ENCODE measurements at places on chromosomes 2 and 18.
A peak's percentile ranks its signal among the peaks of the same experiment; 100 is the strongest.

- no peak for DNase-seq
These were observed 133.6 kb upstream of the MC4R start for GRCh38 chr18:60506190-60506589.

- no peak for DNase-seq
These were observed 36.1 kb upstream of the NDUFV2 start for GRCh38 chr18:9066358-9066757.

GRCh38 chr18:57325491-57326166 is 26.7 kb upstream of the ST8SIA3 start:
- DNase-seq = no peak

- no peak for DNase-seq
These were observed 22.0 kb downstream of the TNFRSF11A start for GRCh38 chr18:62347089-62347506.

DNA sequence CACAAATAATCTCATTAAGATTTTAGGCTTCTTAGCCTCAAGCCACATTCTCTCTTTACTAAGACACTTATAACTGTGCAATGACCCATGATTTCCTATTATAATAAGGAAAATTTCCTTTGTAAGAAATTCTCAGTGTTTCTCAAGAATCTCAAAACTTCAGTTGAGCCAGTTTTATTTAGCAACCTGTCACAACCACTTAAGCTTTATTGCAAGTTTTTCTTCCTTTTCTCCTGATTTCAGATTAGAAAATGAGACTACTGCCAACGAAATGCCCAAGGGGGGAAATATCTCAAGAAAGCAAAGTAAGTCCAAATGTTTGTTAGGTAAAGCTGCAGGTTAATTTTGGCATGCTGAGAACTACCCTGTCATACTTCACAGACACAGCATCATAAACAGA is 178.5 kb downstream of the THADA start:
- no peak for DNase-seq

- no peak for DNase-seq
These were observed 119.8 kb downstream of the EIPR1 start for GRCh38 chr2:3257826-3258225.

- no peak for DNase-seq
These were observed 294.2 kb downstream of the FIGN start for GRCh38 chr2:163441603-163442002.

GRCh38 chr2:132811148-132811915 is 141.3 kb upstream of the LYPD1 start:
- no peak for DNase-seq

- no peak for DNase-seq
These were observed 61.4 kb upstream of the CCDC195 start for GRCh38 chr2:224777559-224777930.

DNA sequence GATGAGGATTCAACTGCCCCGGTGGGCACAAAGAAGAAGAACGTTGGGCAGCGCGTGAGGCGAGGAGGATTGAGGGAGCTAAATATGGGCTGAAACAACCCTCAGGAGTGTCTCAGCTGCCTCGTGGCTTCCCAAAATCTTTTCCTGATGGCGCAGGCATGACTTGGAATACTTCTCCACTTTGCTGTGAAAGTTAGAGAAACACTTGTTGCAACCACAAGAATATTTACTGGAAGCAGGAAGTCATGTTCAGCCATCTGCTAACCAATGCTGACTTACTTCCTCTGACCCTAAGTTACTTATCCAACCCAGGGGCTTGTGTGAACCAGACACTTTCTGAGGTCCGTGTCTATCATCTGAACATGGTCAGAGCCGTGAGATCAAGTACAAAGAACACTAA is 148.8 kb downstream of the ARL4C start:
- DNase-seq = no peak

GRCh38 chr18:26771524-26771923 is 94.0 kb downstream of the AQP4 start:
- no peak for DNase-seq

DNA sequence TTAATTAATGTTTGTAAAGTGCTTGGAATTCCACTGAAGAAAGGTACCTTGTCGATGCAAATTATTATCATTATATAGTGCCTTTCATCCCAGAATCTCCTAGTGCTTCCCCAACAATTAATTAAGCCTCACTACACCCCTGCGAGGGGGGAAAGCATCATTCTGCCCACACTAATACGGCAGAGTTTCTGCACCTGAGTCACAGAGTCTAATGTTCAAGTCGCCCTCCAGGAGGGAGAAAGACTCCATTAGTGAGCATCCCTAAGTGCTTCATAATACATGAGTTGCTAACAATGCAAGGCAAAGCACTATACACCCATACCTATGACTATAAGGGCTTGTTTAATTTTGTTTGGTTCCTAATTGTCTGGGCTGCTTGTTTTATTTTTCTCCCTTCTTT is 25.4 kb upstream of the NRP2 start:
- no peak for DNase-seq

GRCh38 chr18:56152551-56153310 is 485.7 kb downstream of the TXNL1 start:
- DNase-seq = no peak

DNA sequence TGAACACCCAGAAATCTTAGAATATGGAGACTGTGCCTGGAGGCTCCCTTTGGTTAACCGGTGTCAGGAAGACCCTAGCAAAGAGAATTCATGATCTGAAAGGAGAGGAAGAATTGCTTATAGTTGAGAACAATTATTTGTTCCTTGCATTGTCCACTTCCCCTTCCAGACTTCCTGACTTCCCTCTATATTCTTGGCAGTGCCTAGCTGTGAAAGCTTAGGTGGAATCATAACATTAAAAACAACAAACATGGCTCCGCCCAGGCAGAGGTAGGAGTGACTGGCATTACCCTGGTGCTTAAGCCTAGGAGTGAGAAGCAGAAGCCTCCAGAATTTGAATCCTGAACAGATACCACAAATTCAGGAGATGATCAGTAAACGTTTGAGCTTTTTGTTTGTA is 1.9 kb downstream of the TTL start:
- no peak for DNase-seq

- DNase-seq = no peak
These were observed 21.5 kb upstream of the MFSD2B start for GRCh38 chr2:23988371-23988770.

DNA sequence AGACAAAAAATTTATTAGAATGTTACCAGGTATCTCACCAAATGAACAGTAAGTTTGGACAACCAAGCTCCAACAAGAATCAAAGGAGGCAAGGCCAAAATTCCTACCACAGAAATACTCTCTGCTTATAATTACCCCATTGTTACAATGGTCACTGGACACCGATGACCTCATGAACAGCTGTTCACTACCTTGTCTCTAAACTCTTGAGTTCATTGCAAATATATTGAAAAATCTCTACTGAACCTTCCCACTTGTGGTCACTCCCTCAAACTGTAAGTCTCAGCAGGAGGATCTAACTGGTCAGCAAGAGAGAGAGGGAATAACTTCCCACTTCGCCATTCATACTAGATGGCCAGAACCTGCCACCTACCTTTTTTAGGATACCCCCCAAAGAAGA is 50.0 kb downstream of the ERBB4 start:
- DNase-seq = no peak

DNA sequence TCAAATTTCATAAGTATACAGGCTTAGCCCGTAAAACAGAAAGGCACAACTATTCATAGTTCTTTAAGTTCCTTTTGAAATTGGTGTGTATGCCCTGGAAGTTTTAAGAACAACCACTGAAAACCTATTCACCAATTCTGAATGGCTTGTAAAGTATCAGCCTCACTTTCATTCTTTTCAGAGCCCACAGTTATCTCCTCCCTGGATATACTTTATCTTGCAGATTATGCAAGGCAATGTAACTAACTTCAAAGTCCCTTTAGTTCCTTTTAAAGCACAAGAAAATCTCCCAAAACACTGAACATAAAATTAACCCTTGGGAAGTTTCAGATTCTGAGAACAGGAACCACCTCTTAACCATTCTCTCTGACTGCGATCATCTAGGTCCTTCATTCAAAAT is 1.1 kb downstream of the STRN start:
- DNase-seq = no peak

GRCh38 chr2:134852518-134852917 is 14.1 kb downstream of the ACMSD start:
- no peak for DNase-seq

GRCh38 chr2:37323781-37324535 is 675 bp downstream of the PRKD3 start:
- peak; percentile 13 for DNase-seq

DNA sequence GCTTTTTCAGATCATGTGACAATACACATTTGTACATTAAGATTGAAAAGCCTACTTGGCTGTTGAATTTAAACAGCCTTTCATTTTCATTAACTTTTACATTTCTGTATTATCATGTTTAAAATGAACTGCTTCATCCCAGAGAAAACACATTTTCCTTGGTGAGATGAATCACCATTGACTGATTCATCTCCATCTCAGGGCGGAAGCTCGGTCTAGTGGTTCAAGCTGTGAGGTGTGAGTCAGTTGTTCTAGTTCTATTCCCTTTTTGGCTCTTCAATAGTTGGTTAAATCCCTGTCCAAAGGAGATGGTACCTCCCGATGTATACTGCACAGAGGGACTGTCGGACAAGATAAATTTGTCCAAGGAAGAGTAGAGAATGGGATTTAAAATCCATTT is 189.7 kb downstream of the ADCYAP1 start:
- no peak for DNase-seq

DNA sequence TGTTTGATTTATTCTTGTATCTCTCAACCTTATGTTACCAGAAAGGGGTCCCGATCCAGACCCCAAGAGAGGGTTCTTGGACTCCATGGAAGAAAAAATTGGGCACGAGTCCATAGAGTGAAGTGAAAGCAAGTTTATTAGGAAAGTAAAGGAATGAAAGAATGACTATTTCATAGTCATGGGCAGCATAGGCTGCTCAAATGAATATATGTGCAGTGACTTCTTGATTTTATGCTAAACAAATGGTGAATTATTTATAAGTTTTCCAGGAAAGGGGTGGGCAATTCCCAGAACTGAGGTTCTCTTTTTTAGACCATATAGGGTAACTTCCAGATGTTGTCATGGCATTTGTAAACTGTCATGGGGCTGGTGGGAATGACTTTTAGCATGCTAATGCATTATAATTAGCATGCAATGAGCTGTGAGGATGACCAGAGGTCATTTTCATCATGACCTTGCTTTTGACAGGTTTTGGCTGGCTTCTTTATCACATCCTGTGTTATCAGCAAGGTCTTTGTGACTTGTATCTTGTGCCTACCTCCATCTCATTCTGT is 832.4 kb upstream of the CDH2 start:
- no peak for DNase-seq

DNA sequence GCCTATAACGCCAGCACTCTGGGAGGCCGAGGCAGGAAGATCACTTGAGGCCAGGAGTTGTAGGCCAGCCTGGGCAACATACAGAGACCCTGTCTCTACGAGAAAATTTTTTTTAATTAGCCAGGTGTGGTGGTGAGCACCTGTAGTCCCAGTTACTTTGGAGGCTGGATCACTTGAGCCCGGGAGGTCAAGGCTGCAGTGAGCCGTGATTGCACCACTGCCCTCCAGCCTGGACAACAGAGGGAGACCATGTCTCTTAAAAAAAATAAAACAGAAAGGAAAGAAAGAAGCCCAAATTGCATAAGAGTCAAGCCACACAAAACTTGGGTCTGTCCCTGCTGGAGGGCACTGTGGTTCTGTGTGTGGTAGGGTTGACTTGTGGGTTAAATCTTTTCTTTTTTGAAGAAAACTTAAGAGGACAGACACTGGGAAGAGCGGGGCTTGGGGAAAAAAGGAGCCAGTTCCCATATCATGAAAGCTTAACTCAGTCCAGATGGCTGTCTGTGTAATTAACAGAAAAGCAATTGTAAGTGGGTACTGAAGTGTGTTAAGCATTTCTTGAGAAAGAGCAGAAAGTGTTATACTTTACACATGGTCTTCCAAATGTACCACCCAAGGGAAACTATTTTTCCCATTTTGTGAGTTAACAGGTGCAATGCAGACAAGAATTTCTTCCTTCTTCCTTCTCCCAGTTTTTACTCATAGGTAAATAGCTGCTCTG is 115.1 kb downstream of the ALPK2 start:
- no peak for DNase-seq

GRCh38 chr18:25464227-25464626 is 112.3 kb upstream of the ZNF521 start:
- DNase-seq = no peak

- DNase-seq = no peak
These were observed 105.7 kb downstream of the DPP10 start for GRCh38 chr2:114548151-114548550.

DNA sequence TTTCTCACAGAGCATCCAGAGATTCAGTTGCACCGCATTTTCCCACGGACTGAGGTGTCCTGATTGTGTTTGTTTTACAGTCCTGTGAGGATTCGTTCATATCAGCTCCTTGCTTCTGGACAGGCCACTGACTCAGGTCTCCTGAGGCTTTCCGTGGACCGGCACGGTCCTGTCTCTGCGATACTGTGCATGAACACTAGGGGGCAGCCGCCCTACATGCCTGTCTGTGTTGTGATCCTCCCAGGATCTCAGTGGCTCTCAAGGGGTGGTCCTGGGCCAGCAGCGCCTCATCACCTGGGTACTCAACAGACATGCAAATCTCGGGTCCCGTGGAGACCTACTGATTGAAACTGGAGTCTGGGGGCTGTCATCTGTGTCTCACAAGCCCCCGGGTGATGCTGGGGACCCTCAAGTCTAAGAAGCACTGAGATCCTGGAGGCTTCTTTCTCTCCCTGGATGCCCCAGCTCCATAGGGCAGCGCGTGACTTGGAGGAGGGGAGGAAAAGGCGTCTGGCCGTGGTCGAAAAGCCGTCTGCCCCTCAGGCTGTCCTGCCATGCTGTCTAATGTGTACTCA is 28.9 kb downstream of the IL1R2 start:
- DNase-seq = peak; percentile 82

DNA sequence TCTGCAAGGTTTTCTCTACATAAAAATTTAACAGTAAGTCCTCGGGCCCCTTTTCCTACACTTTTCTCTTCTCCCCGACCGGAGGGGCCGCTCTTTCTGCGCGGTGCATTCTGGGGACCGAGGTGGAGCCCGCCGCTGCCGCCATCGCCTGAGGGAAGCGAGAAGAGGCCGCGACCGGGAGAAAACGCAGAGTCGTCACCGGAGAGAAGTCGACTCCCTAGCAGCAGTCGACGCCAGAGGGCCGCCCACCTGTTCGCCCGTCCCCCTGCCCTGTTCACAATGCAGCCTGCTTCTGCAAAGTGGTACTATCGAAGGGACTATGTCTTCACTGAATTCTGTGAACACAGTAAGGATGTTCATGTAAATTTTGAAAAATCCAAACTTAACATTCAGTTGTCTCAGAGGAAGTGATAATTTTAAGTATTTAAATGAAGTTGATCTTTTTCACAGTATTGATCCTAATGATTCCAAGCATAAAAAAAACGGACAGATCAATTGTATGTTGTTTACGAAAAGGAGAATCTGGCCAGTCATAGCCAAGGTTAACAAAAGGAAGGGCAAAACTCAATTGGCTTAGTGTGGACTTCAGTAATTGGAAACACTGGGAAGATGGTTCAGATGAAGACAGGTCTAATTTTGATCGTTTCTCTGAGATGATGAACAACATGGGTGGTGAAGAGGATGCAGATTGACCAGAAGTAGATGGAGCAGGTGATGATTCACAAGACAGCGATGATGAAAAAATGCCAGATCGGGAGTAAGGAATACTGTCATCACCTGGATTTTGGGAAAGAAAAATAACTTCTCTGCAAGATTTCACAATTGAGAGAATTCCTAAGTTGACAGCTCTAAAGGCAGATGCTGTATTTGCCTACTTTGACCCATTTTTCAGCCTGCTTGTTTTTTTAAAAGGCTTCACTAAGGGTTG is 55.8 kb downstream of the ASXL2 start:
- DNase-seq = peak; percentile 63
